D341Med (cell line): ENCODE measurements at places on chromosomes 7 and 10.

DNA sequence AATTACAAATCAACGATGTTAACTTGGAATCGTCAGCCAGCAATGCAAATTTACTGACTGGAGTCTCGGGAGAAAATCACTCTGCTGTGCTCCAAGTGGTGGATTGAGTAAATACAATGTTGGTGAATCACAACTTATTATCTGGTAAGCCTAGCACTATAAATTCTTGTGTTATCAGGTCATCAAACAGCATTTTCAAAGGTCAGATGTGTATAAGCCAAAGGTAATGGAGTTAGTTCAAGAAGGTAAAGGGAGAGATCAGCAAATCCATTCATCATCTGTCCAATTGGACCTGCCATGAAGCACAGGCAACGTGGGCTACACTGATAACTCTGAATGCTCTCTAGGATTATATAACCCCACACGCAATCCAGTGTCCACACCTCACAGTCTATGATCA lies 13.9 kb downstream of the CUBN start:
- no peak for DNase-seq

GRCh38 chr10:27947540-27947939 lies 51.3 kb downstream of the ODAD2 start:
- DNase-seq: no peak

DNA sequence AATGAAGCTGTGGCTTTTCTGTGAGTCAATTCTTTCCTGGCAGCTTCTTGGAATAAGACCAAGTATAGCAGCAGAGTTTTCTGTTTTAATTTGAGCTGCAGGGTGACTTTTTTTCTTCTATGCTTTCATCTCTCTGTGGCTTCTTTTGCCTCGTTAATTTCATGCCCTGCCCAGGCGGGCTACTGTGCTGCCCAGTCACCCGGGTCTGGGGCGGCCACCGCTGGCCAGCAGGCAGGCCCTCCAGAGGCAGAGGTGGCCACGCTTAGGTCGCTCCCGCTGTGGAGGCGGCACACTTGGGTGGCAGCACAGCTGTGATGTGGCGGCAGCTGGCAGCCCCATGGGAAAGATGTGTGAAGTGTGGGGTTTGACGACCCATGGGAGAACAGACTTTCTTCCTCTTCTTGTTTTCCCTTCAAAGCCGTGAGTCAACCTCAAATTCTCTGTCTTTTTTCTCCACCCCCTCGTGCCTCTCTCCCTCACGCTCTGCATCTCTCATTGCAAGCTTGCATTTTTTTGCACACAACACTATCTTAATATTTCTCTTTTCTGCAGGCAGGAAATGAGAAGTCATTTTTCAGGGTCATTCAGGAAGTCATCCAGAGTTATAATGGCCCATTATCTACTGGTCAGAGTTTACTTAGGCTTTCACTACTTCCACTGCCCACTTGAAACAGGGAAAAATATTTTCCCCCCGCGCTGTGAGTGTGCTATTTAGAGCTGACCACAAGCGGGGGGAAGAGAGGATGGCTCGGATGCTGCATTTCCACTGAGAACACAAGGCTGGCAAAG lies 67.8 kb downstream of the EGFR start:
- no peak for DNase-seq

DNA sequence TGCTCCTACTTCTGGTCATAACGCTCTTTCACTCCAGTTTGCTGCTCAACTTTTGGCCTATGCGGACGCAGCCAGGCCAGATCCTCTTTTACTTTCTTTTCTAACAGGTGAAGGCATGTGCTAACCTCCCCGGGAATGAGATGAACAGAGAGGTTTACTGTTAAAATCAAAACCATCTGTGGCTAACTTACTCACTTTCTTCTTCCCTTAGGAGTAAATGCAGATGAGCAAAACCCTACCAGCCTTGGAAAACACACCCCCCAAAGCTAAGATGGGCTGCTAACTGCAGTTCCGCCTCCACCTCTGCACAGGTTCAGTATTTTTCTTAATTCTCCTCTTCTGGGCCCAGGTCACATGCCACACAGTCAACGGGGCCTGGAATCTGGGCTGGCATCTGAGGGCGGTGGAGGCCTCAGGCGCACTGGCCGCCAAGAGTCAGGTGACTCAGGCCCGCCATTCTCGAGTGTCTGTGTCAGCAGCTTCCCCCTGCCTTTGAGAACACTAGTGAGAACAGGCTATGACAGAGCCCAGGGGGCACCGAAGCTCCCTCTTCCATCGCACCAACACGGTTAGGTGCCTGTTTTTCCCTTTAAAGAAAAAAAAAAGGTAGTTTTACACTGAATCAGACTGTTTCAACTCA lies 11.1 kb downstream of the FAM53B start:
- no peak for DNase-seq

DNA sequence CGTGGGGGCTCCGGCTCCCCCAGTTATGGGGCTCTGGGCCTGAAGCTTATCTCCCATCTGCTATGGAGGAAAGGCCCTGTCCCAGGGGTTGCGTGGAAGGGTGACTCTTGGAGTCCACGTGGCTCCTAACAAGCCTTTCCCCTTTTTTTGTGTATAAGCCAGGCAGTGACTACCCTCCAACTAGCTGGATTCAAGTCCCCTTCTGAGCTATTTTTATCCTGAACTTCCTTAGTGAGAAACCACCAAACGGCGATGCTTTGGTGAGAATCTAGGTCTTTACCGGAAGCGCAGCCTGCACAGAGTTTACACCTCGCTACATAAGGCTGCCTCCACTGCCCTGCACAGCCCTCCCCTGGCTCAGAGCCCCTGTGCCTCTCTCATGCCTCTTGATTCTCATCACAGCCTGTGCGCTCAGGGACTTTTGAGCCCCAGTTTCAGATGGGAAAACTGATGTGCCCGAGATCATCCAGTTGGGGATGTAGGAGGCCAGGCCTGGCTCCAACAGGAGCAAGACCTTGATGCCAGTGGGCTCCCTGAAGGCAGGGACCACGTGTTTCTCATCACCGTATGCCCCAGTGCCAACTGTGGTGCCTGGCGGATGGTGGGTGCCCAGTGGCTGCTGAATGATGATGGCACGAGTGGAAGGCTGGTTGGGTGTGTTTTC lies 102.3 kb upstream of the PPIF start:
- no peak for DNase-seq

DNA sequence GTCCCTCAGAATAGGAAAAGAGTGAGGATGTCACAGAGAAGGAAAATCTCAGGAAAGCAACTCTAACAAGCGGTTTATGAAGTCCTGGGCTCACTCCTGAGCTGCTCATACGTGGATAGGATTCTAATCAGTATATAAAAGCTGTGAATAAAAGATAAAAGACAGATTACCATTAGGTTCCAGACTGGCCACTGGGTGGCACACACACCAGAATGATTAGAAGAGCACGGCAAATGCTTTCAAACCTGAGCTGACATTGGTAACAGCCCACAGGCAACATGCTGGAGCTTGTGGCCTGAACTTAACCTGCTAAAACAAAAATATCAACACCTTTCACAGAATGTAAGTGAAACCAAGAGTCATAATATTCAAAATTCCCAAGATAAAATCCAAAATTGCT lies 370.8 kb downstream of the GRID1 start:
- peak; percentile 26 for DNase-seq

DNA sequence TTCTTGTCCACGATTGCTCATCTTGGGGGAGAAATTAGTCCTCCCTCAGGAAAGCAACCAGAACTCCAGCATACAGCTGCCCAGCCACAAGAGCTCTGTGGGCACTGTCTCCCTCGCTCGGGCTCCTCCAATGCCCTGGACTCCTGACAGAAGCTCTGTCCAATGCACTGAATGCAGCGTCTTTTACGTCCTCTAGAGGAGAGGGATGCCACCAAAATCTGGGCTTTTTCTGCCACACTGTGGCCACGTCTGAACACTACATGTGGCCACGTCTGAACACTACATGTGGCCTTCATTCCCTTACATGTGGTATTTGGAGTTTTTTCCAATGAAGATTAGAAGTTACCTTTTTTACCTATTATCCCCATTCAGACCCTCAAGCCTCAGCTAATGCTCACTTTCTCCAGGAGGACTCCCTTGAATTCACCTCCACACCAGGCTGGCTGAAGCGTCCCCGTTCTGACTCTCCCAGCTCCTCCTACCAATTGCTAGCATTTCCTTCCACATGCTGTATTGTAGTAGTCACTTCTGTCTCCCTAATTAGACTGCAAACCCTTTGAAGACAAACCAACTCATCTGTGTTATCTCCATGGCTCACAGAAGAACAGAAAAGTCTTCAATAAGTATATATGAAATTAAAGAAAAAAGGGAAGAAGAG lies 134.3 kb upstream of the PDE1C start:
- peak; percentile 55 for DNase-seq

DNA sequence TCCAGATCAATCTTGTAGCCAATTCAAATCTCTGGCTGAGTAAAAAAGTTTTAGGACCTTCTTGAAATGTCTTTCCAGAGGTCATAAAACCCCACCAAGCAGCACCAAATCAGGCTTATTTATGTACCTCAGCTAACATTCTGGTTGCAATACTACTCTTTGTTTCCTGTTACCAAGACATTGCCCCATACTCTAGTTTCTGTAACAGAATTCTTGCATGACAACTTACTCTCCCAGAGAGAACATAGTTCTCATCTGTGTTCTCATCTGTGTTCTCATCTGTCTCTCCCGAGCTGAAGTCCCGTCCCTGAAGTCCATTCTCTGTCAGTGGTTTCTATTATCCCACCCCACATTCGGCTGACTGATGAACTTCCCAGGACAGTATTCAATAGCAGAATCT lies 1285.1 kb downstream of the XPNPEP1 start:
- DNase-seq: no peak

DNA sequence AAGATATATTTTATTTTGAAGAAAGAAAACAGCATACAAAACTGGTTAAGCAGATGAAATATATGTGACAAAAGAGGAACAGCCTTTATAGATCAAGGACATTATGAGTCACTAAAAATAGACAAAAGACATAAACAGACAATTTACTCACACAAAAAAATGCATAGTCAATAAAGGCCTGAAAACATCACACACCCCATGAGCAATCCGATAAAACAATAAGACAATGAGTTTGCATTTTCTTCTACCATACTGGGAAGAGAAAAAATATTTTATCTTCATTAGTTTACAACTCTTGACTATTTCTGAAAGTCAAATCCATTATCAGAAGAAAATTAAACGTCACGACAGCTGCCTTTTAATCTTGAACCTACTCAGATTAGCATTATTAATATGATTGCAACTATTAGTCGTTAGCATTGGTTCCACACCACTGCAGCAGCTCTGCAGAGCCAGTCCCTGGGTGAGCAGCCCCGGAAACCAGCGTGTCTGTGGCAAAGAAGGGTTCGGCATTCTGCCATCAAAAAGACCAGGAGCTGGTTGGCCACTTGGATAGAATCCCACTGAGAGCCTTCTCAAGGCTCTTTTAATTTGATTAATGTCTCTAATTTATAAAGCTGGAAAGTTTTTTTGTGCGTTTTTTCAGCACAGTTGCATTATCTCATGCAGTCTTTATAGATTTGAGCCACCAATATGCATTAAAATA lies 305.4 kb upstream of the SHH start:
- DNase-seq: no peak
